ENCODE measurements at places on chromosomes 6 and 20.

- DNase-seq, result no peak
Observed at GRCh38 chr6:25366903-25367545, 87.8 kb downstream of the CARMIL1 start.

- DNase-seq, result no peak
Observed at GRCh38 chr6:101543796-101544195, 150.3 kb downstream of the GRIK2 start.

GRCh38 chr6:34236131-34236442 is 586 bp upstream of the HMGA1 start:
- DNase-seq, result no peak

GRCh38 chr6:30047220-30047619 is 13.8 kb upstream of the POLR1H start:
- DNase-seq, result no peak

DNA sequence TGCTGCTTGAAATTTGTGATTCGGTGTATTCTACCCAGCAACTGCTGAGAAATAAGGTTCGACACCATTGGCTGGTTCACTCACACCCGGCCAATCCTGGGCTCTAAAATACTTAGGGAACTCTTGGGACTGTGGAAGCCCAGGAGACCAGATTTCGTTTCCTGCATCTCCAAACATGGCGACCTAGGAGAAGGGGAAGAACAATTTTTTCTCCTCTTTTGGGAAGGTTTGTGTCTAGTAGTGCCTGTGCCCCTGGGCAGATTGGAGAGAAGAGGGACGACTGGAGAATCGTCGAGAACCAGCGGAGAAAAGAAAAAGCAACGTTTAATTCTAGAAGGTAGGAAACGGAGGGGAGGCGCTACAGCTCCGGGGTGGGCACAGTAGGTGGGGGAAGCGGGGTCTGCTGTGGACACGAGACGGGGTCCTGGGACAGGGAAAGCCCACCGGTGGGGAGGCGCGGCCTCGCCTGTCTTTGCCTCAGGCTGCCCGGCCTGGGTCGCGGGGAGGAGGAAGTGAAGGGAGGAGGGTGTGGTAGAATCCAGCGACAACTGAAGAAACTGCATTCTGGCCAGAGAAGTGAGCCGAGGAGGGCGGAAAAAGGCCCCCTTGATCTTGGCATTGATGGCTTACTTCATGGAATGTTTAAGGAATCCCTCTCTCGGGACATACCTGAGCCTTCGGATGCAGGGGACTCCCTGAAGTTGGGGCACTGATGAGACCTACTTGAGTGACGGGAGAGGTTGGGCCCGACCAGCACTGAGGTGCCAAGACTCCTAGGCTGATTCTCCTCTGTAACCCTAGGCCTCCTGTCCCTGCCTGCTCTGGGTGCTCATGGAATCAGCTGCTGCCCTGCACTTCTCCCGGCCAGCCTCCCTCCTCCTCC is at the start of gene BTN2A1:
Gene BTN2A1 (plus strand): TSS at position 150 of the 883 bp plus-strand sequence. CDS start 682 bp downstream, at position 832.
- DNase-seq, result peak; percentile 90

DNA sequence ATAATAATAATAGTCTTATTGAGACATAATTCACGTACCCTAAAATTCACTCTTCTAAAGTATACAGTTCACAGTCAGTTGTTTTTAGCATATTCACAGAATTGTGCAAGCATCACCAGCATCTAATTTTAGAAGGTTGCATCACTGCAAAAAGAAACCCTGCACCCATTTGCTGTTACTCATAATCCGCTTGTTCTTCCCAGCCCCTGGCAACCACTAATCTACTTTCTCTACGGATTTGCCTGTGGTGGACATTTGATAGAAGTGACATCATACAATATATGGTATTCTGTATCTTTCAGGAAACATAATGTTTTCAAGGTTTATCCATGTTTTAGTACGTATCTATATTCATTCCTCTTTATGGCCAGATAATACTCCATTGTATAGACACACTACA is 41.5 kb upstream of the FAM184A start:
- no peak for DNase-seq

- no peak for DNase-seq
Observed at GRCh38 chr6:105692613-105693215, 289.8 kb upstream of the PREP start.

DNA sequence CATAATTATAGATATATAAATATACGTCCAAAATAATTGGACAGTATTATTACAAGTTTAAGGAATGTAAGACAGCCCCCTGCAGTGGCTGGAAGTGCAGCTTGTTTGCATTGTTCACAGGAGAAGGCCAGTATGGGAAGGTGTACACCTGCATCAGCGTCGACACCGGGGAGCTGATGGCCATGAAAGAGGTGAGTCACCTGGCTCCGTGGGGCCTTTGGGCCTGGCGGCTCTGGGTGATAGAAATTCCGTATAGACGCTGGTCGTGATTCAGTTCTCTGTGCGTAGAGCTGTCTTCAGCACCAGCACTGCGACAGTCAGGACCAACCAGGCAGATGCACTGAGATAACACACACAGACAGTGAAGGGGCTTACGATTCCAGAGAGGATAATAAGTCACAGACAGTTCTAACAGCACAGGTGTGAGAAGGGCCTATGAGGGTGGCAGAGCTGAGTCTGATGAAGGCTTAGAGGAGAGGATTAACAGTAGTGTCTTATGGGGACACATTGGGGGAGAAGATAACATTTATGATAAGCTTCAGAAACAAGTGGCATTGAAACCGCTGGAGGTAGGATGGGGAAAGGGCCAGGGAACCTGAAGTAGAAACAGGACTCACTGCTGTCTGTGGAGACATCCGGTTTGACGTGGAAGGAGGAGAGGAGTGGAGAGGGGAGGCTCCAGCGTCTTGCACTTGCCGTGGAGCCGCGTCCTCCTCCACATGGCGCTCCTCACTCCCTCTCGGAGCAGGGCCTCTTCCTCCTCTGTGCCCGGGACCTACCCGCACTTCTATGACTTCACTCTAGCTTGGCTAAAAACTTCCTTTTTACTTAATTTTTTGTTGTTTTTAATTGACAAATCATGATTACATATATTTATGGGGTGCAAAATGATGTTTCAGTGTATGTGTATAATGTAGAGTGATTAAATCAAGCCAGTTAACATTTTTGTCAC is 116.5 kb downstream of the MAP3K4 start:
- no peak for DNase-seq

- DNase-seq, result no peak
Observed at GRCh38 chr20:58024241-58024721, 204.2 kb downstream of the ANKRD60 start.

GRCh38 chr6:89932245-89932802 is 38.1 kb downstream of the GJA10 start:
- no peak for DNase-seq

DNA sequence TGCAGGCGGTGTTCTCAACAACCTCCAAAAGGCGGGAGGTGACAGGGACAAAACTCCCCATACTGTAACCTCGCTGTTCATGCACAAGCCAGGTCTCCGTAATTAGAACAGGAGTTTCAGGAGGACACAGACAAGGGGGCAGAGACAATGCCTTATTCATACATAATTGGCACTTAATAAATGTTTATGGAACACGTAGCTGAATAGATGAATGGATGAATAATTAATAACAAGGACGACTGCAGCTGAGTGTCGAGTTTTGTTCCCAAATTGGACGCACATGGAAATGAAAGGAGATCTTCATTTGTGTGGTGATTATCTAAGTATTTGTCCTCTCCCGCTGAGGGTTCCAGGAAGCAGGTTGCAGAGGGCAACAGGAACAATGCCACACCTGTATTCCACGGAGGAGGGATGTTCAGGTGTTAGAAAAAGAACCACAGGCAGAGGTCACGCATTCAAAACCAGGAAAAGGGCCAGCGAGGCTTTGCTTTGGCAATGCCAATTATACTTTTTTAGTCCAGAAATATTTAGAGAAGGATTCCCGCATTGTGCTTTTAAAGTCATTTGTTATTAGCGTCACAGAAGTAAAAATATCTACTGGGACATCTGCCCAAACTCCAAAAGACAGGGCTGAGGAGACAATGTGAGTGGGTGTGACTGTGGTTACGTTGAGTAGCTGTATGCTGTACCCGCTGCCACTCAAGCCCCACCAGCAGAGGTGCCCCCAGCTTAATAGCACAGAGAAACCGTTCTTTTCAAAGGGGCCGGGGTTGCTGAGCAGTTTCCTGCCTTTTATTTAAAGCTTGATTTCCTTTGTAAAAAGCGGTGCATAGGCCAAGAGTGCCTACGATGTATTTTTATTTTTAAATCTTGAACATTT is 123.3 kb downstream of the PXDC1 start:
- no peak for DNase-seq

DNA sequence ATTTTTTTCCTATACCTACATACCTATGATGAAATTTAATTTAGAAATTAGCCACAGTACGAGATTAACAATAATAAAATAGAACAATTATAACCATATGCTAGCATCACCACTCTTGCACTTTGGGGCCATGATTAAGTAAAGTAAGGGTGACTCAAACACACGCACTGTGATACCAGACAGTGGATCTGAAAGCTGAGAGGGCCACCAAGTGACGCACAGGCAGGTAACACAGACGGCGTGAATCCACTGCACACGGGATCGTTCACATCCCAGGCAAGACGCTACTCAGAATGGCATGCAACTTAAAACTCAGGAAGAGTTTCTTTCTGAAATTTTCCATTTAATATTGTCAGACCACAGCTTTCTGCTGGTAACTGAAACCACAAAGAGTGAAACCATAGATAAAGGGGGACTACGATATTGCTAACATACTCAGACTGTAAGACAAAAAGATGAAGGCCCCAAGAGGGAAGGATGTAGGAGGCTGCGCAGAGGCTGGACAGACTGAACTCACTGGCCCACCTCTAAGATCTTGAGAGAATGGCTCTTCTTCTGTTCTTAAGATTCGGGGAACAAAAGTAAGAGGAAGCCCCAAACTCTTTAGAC is 17.9 kb downstream of the RRBP1 start:
- DNase-seq, result no peak

DNA sequence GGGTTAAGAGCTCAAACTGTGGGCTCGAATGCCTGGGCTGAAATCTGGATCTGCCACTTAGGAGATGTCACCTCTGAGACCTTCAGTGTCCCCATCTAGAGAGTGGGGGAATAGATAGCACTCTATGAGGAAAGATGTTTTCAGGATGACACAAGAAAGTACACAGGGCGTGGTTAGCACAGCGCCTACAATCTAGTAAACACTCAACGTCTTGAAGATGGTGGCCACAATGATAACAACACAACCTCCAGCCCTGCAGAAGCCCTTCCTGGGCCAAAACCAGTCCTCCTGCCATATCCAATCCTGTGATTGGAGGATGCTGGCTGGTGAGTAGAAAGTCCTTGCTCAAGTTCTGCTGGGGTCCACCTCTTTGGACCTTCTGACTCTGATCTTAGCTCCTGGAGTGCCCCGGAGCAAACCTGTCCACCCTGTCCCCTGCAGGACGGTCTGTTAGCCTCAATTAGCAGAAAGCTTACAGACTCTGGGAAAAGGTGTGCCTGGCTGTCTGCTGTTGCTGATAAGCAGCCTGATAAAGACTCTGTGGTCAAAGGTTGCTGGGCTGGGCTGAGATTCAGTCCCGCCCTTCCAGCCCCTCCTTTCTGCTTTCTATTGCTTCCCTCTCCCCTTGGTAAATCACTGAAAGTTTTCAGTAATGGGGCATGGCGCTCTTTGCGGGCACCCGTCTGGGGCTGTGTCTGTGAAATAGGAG is 8.2 kb downstream of the EDN3 start:
- DNase-seq, result no peak

GRCh38 chr6:3926150-3926482 is 76.9 kb downstream of the FAM50B start:
- DNase-seq, result no peak

DNA sequence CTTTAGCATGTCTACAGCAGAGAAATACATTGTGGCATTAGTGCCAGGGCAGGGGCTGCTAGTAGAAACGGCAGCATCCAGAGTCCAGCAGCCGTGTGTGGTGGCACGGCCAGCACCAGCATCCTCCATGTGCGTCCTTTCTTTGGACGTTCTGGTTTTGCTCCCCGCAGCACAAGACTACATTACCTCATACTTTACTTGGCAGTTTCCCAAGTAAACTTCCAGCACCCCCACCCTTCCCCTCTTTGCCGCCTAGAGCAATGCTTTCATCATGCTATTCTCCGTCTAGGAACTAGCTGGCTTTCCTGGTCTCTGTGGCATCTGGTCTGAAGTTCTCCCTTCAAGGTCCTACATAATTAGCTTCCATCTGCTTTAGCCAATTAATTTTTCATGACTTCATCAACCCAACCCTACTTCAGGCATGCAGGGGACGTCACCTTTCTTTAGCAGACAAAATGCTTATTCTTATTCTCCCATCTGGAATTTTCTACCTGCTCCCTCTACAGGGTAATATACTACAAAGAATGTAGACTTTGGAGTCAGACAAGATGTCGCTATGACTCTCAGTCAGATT is 67.6 kb downstream of the BLOC1S5 start:
- DNase-seq, result no peak

DNA sequence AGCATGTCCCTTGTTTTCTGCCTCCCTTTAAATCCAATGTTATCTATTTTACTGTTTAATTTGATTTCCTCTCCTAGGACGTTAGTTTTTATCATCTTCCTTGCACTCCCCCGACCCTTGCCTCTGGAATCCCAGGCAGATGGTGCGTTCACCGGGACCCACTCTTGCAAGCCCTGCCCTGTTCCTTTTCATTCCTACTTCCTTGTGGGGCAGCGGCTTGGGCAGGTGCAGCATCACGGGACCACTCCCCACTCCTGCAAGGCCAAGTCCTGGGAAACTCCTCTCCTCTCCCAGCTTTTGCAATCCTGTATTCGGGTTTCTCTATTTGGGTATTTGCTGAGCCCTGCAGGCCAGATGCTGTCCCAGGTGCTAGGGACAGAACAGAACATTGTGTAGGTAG is 5.8 kb upstream of the CDH4 start:
- no peak for DNase-seq

DNA sequence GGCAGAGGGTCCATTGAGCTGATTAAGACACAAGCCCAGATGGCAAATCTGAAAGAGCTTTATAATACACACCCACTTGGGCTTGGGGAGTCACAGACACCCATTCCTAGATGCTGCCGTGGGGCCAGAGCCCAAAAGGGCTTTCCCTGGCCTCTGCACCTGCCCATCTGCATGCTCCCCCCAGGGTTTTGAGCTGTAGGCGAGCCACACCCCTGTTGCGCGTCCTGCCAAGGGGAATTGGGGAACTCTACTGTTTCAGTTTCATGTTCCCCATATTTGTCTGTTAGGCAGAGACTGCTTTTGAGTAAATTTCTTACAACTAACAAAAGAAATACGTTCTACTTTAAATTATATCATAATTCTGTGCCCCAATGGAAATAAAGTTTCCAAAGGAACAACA is 52.9 kb upstream of the FNDC1 start:
- DNase-seq, result no peak

- DNase-seq, result no peak
Observed at GRCh38 chr6:125507987-125508655, 206.4 kb upstream of the HDDC2 start.
